Activated CD8-positive, alpha-beta T cell treated with anti-CD3 and anti-CD28 coated beads, Interleukin-2, amount 10 ng/mL, durations not matched to agents 7 days and 5 days (primary cell): ENCODE measurements at places on chromosomes 12 and 14. TPM values are rescaled to one million over a fixed set of nuclear protein-coding genes. Genes with fewer than 3 reads are reported as not detected.
A peak's percentile ranks its signal among the peaks of the same experiment; 100 is the strongest.

GRCh38 chr14:73369428-73369827 lies 88.9 kb downstream of the NUMB start:
- DNase-seq = no peak

CARMIL3 gene
- total RNA-seq = 0.95 TPM

GRCh38 chr14:71536927-71537772 lies 395.1 kb upstream of the RGS6 start:
- no peak for DNase-seq

DNA sequence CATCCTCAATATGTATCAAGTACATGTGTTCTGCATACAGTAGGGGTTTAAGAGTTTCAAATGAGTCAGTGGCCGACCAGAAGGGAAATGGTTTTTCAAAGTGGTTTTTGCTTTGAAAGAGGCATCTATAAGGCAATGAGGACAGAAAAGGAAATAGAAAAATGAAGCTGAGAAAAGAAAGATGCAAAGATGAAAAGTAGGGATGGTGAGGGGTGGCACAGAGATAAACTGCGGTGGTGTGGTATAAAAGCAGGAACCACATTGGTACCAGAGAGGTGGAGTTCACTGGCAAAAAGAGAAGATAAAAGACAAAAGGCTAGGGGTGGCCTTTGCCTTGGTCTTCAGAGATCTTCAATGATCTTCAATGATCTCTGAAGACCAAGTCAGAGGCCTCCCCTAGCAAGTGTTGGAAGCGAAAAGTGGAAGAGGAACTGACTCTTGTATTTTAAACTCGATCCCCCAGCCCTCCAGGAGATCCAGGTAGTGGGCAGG lies 144.0 kb upstream of the KRR1 start:
- DNase-seq = peak; percentile 58

GPRC5D gene
- not detected for total RNA-seq

DNA sequence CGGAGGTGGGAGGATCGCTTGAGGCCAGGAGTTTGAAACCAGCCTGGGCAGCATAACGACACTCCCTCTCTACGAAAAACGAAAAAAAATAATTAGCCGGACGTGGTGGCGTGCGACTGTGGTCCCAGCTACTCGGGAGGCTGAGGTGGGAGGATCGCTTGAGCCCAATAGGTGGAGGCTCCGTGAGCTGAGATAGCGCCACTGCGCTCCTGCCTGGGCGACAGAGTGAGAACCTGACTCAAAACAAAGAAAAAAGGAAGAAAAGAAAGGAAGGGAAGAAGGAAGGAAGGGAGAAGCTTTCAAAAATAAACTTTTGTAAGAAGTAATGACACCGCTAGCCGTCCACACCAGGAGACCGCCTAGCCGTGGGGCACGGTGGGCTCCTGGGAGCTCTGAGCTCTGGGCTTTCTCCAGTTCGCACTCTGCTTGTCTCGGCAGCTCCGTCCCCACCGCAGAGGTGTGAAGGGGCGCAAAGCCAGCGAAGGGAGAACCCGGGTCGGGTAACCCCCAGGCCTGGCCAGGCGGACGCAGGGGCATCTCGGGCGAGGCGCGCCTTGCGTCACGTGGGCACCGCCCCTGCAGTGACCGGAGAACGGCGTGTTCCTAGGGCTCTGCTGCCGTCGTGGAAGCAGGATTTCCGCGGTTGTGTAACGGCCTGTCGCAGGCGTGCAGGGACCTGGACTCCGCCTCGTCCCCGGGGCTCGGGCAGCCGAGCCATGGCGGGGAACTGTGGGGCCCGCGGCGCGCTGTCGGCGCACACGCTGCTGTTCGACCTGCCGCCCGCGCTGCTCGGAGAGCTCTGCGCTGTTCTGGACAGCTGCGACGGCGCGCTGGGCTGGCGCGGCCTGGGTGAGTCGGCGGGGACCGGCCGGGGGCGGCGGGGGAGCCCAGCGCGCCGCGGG lies at the start of gene IRAK3:
TSS of gene IRAK3 (plus strand) at position 631 of the 902 bp plus-strand sequence. CDS start at position 717, 86 bp downstream.
- peak; percentile 53 for DNase-seq

GRCh38 chr14:42224053-42224888 lies 617.6 kb downstream of the LRFN5 start:
- DNase-seq = no peak

DNA sequence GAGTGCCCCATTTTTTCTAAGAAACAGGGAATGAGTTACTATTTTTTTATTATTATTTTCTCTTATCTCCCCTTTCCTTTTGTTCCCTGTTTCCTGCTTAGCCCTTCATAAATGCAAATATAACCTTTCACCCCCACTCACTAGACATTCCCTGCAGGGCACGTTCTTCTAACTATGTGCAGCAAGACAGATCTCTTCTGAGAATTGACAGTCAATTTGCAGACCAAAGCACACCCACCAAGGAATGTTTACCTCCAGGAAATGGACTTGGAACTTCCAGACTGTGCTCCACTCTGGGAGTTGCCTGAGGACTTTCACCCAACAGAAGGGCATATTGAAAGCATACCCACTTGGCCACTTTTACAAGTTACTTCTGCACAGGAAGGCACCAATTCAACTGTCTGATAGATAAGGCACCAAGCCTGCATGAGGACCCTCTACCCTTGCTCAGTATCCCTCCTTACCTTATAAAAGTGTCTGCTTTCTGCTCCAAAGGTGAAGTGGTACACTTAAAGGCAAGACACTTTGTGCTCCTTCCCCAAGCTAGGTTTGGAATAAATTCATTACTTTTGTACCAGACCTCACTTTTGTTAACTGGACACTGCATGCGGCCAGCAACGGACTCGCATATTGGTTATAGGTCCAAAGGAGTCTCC lies 6.5 kb downstream of the TAS2R19 start:
- no peak for DNase-seq

DNA sequence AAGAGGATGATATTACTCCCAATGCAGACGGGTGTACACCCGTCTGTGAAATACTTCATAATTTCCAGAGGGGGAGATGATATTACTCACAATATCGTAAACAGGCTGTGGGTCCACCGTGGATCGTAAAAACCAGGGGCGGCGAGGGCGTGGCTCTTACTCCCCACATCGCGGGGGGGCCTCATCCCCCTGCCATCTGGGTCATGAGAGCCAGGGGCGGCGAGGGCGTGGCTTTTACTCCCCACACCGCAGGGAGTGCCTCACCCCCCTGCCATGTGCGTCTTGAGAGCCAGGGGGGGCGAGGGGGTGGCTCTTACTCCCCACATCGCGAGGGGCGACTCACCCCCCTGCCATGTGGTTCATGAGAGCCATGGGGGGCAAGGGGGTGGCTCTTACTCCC lies 86.2 kb upstream of the GNG2 start:
- peak; percentile 61 for DNase-seq

- DNase-seq = no peak
Measured at GRCh38 chr12:129700036-129700435, 203.8 kb downstream of the TMEM132D start.
